ENCODE measurements at places on chromosomes 1 and 21.

DNA sequence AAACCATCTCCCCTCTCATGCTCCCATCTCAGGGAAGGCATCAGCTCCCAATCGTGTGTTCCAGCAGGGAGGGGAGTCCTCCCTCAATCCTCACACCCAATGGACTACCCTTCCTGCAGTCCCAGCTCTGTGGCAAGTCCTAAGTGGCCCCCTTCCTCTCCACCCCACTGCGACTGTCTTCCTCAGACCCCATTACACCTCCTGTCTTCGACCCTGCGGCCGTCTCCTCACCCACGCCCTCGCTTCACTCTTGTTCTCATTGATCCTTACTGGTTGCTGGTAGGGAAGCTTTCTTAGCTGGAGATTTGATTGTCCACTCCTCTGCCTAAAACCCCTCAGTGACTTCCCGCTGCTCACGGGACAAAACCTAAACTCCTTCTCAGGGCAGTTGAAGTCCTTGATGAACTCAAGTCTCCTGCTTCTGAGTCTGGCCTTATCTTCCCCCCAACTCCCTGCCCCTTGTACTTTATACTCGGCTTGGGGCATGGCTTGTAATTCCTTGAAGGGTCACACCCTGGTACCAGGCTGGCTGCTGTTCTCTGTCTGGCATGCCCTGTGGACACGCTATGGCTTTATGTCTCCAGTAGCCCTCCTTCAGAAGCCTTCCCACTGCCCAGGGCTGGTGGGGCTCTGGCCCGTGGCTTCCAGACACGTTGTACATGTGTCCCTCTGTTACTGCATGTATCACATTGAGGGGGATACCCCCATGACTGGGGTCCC lies 2.3 kb upstream of the EPS8L3 start:
- H3K36me3 ChIP-seq = no peaks in the 10 kb centered on the region
- H3K27me3 ChIP-seq = no peaks in the 10 kb centered on the region
- H3K27ac ChIP-seq = no peak overlapping the region
- H3K4me3 ChIP-seq = no peak overlapping the region
- DNase-seq = no peak

DNA sequence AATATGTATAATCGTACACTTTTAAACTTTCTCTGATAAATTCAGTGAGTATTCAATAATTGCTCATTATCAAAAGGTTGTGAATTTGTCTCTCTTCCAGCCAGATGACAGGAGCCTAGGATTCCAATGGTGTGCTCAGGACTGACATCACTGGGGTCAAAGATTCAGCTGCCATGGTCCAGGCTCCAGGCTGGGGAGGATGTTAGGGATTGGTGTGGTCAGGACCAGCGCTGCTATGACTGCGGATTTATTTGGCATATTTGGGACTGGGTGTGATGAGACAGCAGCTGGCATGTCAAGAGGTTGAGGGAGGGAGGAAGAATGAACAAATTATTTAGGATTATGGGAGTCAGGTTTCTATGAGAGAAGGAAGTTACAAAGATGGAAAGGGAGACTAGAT lies 48.2 kb upstream of the ABCA4 start:
- no peaks in the 10 kb centered on the region for H3K36me3 ChIP-seq
- H3K27ac ChIP-seq = no peak overlapping the region
- H3K4me1 ChIP-seq = no peaks in the 10 kb centered on the region
- no peak for DNase-seq
- H3K4me3 ChIP-seq = no peak overlapping the region

DNA sequence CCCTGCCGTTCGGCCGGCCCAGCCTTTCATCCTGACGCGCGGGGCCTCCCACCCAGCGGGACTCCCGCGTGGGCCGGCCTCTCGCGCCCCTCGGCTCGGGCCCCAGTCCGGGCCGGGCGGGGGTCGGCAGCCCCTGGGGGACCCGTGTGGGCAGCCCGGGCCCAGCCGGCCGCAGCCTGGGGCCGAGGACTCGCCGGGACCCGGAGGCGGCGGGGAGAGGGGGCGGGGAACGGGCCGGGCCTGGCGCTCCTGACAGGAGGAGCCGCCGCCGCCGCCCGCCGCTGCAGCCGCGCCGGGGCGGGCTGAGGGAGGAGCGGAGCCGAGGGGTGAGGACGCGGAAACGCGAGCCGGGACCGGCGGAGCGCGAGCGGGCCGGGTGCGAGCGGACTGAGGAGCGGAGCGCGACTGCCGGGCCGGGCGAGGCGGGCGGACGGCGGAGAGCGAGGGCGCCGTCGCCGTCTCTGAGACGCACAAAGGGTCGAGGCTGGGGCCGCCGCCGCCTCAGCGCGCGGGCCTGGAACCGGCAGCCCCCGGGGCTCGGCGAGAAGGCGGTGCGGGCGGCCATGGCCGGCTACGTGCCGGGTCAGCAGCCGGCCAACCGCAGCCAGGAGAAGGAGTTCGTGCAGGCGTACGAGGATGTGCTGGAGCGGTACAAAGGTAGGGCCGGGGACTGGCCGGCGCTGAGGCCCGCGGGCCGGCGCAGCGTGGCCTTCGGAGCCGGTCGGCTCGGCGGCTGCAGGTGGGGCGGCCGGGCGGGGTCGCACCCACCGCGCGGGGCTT lies 79.1 kb downstream of the NDUFS5 start:
- H3K27ac ChIP-seq = peak overlapping the region; percentile 97
- H3K27me3 ChIP-seq = no peaks in the 10 kb centered on the region
- H3K36me3 ChIP-seq = no peaks in the 10 kb centered on the region
- DNase-seq = peak; percentile 90
- no peaks in the 10 kb centered on the region for H3K4me1 ChIP-seq

DNA sequence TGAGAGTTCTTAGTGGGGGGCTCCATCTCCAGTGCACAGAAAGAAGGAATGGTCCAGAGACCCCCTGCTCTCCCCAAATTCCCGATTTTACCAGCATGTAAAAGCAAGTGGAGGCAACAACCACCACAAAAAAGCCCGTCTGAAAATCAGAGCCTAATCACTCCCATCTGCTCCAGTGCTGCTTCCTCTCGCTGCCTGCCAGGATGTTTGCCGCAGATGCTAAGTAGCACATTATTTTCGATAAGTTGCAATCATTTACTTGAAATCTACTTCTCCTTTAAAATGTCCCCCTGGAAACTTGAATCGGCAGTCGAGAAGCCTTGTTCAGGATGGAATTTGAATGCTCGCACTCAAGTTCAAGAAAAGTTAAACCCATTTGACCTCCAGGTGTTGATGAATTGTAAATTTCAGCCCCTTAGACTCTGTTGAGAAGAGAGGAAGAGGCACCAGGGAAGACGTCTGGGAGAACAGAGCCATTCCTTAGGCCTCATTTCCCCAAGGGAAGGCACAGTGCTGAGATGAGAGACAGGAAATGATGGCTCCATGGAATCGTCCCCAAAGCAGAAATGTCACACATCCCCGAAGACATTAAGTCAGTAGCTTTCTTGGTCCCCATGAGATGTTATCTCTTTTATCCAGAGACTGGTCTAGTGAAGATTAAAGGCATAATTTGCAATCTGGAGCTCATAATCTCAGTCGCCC lies 221.3 kb downstream of the PBX1 start:
- H3K27ac ChIP-seq = peak overlapping the region; percentile 72
- no peak overlapping the region for H3K4me3 ChIP-seq
- H3K27me3 ChIP-seq = no peaks in the 10 kb centered on the region
- DNase-seq = no peak
- peaks cover 82% of the 10 kb centered on the region for H3K4me1 ChIP-seq

DNA sequence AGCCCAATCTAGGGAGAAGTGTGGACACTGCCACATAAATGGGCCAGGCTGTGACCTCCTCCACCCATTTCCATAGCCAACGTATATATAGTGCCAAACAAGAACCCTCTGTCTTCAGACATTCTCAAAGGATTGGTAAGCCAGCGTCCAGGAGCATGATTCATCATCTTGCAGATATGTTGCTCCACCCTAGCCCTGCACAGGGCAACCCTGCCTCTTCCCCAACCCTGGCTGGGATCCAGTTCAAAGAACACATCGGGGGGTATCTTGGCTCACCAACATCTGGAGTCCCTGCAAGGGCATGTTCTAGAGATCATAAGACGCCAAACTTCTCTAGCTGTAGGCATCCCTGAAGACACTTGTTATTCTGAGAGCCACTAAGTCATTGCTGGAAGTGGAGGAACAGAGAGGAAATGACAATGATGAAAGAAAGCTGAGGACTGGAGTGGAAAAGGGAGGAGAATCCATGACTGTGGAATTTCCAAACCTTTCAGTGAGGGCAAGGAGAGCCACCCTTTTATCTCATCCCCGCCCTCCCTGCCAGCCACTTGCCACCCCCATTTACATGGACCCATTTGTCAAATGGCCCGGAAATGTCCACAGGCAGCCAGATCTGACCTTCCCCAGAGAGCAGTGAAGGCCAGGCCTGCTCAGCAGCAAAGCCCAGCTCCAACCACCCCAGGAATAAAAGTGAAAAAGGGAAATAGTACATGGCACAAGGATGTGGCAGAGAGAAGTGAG lies 144.1 kb upstream of the CTTNBP2NL start:
- no peak for DNase-seq
- H3K4me3 ChIP-seq = no peak overlapping the region
- H3K27me3 ChIP-seq = no peaks in the 10 kb centered on the region
- no peaks in the 10 kb centered on the region for H3K4me1 ChIP-seq
- no peaks in the 10 kb centered on the region for H3K36me3 ChIP-seq
- no peak overlapping the region for H3K27ac ChIP-seq

DNA sequence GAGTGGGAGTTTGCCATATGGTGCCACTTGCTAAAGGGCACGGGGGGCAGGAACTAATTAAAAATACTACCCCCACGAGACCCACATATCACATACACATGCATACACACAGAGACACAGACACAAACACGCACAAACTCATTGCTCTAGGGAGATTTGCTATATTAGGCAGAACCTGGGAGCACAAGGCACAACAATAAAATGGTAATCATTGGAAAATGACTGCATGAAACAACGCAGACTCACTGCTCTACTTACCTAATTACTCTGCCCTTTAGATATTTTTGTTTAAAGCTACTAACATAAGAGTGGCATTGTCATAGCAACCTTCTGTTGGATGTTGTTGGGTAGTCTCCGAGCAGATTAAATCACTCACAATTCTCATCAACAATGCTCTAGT lies 20.3 kb upstream of the RGS4 start:
- H3K27me3 ChIP-seq = no peaks in the 10 kb centered on the region
- H3K4me1 ChIP-seq = no peaks in the 10 kb centered on the region
- no peak overlapping the region for H3K27ac ChIP-seq
- no peak for DNase-seq
- H3K4me3 ChIP-seq = no peak overlapping the region

GRCh38 chr1:206114692-206115640 lies 2.2 kb downstream of the AVPR1B start:
- peaks cover 12% of the 10 kb centered on the region for H3K4me1 ChIP-seq
- no peak overlapping the region for H3K27ac ChIP-seq
- H3K4me3 ChIP-seq = no peak overlapping the region
- DNase-seq = no peak

DNA sequence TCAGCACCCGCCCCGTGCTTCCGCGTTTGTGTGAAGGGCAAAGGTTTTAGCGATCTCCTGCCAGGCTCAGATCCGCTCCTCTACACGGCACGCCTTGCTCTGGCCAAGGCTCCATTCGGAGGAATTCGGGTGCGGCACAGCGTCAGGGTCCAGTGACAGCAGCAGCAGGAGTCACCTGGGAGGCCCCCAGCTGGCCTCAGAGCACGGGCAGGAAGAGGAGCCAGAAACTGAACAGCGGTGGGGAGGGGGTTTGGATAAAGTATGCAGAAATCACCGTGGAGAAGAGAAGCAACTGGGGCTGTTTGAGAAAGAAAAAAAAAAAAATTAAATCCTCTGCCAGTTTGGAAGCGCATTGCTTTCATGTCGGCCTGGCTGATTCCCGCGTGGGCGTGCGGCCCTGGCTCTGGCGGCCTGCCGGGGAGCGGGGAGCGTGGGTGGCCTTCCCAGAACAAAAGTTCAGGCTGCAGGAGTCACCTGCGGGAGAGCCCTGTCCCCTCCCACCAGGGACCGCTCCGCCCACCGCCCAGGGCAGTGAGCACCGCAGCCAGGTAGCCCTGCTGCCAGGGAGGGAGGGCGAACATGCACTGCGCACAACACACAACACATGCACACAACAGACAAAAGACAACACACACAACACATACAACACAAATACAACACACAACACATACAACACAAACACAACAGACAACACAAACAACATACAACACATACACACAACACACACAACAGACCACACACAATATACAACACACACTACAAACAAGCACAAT lies 107.6 kb downstream of the ETS2 start:
- no peaks in the 10 kb centered on the region for H3K27me3 ChIP-seq
- peaks cover 21% of the 10 kb centered on the region for H3K4me1 ChIP-seq
- peak overlapping the region; percentile 11 for H3K4me3 ChIP-seq
- no peaks in the 10 kb centered on the region for H3K36me3 ChIP-seq
- H3K27ac ChIP-seq = peak overlapping the region; percentile 82
- DNase-seq = peak; percentile 91

DNA sequence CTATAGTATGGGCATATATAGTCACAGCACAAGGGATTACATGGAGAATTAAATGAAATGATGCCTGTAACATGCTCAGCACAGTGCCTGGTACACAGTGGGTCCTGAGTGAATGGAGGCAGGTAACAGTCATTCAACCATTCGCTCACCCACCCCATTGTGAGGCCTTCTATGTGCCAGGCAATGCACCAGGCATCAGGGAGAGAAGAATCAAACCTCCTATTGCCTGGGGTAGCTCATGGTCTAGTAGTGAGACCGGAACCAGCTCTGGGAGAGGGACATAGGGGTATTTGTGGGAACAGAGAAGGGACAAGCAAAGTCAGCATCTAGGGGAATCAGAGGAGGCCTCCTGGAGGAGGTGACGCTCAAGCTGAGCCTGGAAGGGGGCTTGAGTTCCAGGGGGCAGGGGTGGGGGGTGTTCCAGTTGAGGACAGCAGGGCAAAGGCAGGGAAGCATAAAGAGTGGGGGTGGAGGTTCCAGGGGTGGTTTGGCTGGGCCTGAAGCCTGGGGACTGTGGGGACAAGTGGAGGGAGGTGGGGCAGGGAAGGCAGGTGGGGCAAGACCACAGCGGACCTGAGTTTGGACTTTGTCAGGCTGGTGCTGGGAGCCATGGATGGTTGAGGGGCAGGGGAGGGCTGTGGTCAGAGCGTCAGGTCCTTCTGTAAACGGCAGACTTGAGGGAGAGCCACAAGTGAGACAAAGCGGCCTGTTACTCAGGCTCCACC lies 591.6 kb downstream of the PTPRU start:
- H3K27me3 ChIP-seq = no peaks in the 10 kb centered on the region
- no peaks in the 10 kb centered on the region for H3K36me3 ChIP-seq
- no peak overlapping the region for H3K4me3 ChIP-seq
- no peaks in the 10 kb centered on the region for H3K4me1 ChIP-seq
- DNase-seq = no peak
- H3K27ac ChIP-seq = no peak overlapping the region

DNA sequence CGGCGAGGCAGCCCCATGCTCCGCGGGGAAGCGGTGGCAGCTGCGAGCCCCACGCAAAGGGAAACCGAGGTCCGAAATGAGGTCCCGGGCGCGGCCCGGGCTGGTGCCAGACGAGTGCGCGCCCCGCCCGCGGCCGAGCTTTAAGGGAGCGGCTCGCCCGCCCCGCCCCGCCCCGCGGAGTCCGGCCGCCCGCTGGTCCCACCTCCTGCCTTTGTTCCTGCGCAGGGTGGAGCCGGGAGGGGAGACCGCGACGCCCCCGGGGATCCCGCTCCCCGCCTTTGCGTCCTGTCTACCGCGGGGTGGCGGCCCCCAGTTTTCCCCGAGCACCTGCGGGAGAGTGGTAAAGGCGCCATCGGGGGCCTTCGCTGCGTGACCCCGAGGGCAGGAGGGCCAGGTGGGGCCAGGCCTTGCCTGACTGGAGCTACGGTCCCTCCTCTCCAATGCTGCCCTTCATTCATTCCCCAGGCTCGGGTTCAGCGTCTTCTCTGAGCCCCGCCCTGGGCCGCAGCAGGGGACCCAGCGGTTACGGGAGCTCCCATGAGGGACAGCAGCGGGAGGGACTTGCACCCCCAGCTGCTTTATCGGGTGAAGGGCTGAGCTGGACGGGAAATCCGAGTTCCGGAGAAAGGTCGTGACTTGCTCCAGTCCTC lies at the start of gene HES2:
TSS of gene HES2 (minus strand) at position 116 of the 650 bp plus-strand sequence. CDS start at position 17, 99 bp downstream.
- no peak for DNase-seq
- H3K27ac ChIP-seq = no peak within 1 kb of the TSS
- no peaks in the 10 kb centered on the region for H3K36me3 ChIP-seq
- peaks cover 43% of the 10 kb centered on the region for H3K4me1 ChIP-seq

Data from sigmoid colon (tissue), 7 donors.